ENCODE measurements at places on chromosomes 13 and 19.
A peak's percentile ranks its signal among the peaks of the same experiment; 100 is the strongest.

DNA sequence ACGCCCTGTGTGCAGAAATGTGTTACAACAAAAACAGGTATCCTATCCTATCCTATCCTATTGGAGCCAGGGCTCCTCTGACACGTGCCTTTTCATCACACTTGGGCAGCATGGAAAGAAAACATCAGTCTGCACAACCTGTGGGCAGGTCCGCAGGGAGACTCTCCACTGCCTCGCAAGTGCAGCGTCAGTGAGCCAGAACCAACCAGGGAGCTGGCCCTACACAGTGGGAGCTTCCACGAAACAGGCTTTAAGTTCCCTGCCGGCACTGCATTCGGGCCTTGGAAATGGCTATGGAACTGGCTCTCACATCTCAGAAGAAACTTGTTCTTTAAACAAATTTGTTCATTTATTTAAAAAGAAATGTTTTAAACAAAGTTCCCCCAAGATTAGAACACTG is 49.5 kb downstream of the SLC7A1 start:
- DNase-seq, result no peak

GRCh38 chr13:27533155-27533643 is 82.8 kb upstream of the MTIF3 start:
- peak; percentile 80 for DNase-seq

DNA sequence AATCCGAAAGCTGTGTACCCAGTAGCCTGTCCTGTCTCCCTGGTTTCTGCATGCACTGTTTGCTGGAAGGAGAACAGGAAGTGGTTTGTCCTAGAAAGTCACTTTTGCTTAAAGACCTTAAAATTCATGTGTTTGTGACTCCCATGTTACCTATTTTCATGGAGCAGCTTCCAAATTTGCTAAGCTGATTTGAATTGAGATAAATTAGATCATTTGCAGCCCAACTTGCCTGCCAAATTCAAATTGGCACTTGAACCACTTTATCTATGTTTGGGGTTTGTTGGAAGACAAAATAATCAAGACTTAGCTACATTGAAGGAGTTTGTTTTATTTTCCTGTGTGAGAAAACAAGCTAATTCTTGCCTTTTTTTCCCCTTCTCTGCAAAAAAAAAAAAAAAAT is 532.5 kb downstream of the DIAPH3 start:
- no peak for DNase-seq

DNA sequence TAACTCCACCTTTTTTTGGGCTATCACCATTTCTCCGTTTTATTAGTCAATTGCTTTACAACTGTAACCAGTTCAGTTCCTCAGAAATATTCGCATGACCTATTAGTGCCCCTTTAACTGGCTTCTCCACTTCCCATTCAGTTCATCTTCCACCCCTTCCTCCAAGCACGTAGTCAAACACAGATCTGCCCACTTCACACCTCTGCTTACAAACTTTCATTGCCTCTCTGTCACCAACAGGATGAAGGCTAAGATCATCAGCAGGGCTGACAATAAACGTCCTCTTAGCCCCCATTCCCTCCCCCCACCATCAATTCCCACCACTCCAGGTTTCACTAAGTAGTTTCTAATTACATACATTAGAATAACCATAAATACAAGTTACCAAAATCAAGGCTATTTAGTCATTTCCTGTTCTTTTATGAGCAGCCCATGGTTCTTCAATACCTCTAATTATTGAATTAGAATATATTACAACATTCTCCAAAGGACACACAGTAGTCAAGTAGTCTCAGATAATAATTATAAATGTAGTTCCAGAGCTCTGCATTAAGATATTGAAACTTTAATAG is 95.7 kb downstream of the SPRY2 start:
- no peak for DNase-seq

DNA sequence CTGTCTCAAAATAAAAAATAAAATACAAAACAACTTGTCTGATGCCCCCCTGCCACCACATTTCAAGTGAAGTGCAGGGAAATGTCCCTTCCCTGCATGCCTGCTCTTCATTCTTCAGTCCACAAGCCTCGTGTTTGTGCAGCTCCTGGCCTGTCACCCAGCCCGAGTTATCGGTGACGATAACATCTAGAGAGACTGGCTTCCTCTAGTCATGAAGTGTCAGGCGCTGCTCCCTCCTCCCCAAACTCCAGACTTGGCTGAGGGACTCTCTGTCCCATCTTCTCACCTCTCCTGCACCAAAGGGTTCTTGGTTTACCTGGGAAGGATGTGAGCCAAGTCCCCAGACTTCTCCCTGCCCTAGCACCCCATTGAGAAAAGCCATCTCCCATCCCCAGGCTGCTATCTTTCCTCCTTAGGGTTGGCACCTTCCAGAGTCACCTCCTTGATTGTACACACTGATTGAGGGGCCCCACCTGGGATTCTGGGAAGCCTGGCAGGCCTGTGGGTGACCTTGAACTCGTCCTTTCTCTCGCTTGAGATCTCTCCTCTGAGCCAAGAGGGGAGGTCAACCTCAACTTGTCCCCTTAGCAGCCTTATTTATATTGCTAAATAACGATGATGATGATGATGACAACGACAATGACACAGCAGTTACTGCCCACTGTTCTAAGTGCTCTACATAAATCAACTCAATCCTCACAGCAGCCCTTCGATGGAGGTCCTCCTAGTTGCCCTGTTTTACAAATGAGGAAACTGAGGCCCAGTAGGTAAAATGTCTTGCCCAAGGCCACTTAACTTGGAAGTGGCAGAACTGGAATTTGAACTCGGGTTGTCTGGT is 13.1 kb upstream of the PLAUR start:
- DNase-seq, result no peak

GRCh38 chr13:71775966-71776365 is 91.0 kb downstream of the DACH1 start:
- DNase-seq, result no peak

Measured in PC-3 (cell line).